ENCODE measurements at places on chromosomes 13 and 19. TPM values are rescaled to one million over a fixed set of nuclear protein-coding genes. Genes with fewer than 3 reads are reported as not detected.

The PDX1 gene
- 0.59 TPM for total RNA-seq

DNA sequence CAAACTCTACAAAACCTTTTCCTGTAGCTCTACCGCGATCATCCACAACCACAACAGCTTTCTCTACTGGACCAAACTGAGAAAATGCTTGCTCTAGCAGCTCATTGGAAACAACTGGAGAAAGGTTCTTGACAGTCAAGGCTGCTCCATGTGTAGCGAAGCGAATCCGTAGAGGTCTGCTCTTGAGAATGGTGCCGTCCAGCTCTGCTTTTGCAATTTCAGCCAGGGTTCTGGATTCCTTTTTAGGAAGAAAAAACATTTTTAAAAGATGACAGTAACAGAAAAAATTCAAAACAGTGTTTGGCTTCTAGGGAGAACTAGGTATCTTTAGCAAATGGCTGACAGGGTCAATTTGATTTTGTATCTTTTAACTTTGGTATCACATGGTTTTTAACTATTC, 10.4 kb downstream of the PSPC1 start:
- DNase-seq = no peak
- H3K27ac ChIP-seq = no peak overlapping the region
- H3K27me3 ChIP-seq = no peaks in the 10 kb centered on the region
- H3K36me3 ChIP-seq = peaks cover 16% of the 10 kb centered on the region
- no peaks in the 10 kb centered on the region for H3K4me1 ChIP-seq

GRCh38 chr13:45468635-45469034, 3.9 kb downstream of the COG3 start:
- peaks cover 22% of the 10 kb centered on the region for H3K4me1 ChIP-seq
- DNase-seq = no peak
- H3K4me3 ChIP-seq = no peak overlapping the region
- H3K27me3 ChIP-seq = peaks cover 3% of the 10 kb centered on the region

- no peak overlapping the region for H3K4me3 ChIP-seq
- peaks cover 2% of the 10 kb centered on the region for H3K27me3 ChIP-seq
- H3K4me1 ChIP-seq = no peaks in the 10 kb centered on the region
- DNase-seq = no peak
- no peak overlapping the region for H3K27ac ChIP-seq
- peaks cover 11% of the 10 kb centered on the region for H3K36me3 ChIP-seq
Measured at GRCh38 chr13:73776151-73776785, 357.9 kb downstream of the KLF12 start.

- no peak for DNase-seq
- peaks cover 10% of the 10 kb centered on the region for H3K4me1 ChIP-seq
- no peaks in the 10 kb centered on the region for H3K36me3 ChIP-seq
- no peak overlapping the region for H3K27ac ChIP-seq
- peaks cover 5% of the 10 kb centered on the region for H3K27me3 ChIP-seq
Measured at GRCh38 chr19:9914001-9914314, 22.4 kb downstream of the OLFM2 start.

The MEDAG gene
- 0.77 TPM for total RNA-seq

DNA sequence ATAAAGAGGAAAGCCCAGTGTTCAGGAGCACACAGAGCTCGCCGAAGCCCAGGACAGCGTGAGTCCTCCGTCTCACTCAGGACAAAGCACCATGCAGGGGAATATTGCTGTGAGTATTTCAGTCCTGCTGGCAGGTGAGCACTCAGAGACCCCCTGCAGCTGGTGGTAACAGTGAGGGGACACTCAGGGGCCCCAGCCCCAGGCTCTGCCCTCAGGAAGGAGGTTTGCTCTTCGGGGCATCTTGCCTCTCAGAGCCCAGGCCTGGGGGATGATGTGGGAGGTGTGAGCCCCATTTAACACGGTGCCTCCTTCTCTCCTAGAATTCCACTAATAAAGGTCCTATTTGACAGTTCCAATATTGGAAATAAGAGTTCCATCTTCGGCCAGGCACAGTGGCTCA, 14.8 kb downstream of the LILRA1 start:
- H3K36me3 ChIP-seq = peaks cover 7% of the 10 kb centered on the region
- H3K4me3 ChIP-seq = no peak overlapping the region
- H3K27ac ChIP-seq = no peak overlapping the region
- no peak for DNase-seq
- peaks cover 11% of the 10 kb centered on the region for H3K27me3 ChIP-seq

GRCh38 chr13:27712421-27712820, 79.9 kb upstream of the GSX1 start:
- no peaks in the 10 kb centered on the region for H3K27me3 ChIP-seq
- H3K27ac ChIP-seq = no peak overlapping the region
- no peak overlapping the region for H3K4me3 ChIP-seq
- no peak for DNase-seq
- no peaks in the 10 kb centered on the region for H3K4me1 ChIP-seq

The PABPC3 gene
- total RNA-seq = 0.44 TPM

GRCh38 chr13:76292726-76293125, 593.5 kb downstream of the KCTD12 start:
- DNase-seq = no peak
- H3K27me3 ChIP-seq = no peaks in the 10 kb centered on the region
- no peaks in the 10 kb centered on the region for H3K36me3 ChIP-seq
- no peak overlapping the region for H3K27ac ChIP-seq
- no peak overlapping the region for H3K4me3 ChIP-seq
- H3K4me1 ChIP-seq = no peaks in the 10 kb centered on the region

The HPN gene
- 1.3 TPM for total RNA-seq

The CPAMD8 gene
- 4.8 TPM for total RNA-seq

GRCh38 chr19:50830266-50831025, 2.9 kb downstream of the KLK15 start:
- no peak overlapping the region for H3K4me3 ChIP-seq
- H3K4me1 ChIP-seq = no peaks in the 10 kb centered on the region
- H3K27ac ChIP-seq = no peak overlapping the region
- DNase-seq = no peak
- H3K36me3 ChIP-seq = no peaks in the 10 kb centered on the region

All from endothelial cell (in vitro differentiated cells).